ENCODE measurements at places on chromosomes 13 and 19.
A peak's percentile ranks its signal among the peaks of the same experiment; 100 is the strongest.

DNA sequence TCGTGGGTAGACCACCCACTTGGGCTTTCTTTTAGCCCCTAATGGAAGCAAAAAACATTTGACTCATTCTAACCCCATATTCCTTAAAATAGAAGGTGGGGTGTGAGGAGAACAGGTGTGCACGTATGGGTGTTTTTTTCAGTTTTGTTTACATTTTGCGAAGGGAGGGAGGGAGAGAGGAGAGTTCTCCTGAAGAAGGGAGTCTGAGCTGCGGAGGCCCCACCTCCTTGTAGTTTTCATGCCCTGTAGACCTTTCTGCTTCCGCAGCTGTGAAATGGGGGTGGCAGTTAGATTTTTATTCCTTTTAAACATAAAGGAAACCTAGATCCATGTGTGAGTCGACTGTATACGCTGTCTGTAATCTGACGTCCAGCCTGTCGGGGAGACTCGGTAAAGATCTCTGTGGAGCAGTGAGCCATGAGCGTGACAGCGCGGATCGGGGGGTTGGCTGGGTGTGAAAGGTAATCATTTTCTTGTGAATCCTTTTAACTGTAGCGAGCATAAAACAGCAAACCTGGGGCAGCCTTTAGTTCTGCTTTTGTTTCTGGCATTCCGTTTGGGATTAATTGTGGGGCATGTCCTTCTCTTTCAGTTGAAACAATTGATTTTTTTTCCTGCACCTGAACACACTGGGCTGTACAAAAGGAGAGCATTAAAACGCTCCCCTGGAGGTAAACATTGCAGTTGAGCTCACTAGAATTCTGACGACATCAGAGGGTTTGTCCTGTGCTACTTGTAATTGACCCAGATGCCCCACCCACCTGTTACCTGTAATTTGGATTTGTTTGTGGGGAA is 2.3 kb downstream of the UPF1 start:
- DNase-seq: peak; percentile 89

DNA sequence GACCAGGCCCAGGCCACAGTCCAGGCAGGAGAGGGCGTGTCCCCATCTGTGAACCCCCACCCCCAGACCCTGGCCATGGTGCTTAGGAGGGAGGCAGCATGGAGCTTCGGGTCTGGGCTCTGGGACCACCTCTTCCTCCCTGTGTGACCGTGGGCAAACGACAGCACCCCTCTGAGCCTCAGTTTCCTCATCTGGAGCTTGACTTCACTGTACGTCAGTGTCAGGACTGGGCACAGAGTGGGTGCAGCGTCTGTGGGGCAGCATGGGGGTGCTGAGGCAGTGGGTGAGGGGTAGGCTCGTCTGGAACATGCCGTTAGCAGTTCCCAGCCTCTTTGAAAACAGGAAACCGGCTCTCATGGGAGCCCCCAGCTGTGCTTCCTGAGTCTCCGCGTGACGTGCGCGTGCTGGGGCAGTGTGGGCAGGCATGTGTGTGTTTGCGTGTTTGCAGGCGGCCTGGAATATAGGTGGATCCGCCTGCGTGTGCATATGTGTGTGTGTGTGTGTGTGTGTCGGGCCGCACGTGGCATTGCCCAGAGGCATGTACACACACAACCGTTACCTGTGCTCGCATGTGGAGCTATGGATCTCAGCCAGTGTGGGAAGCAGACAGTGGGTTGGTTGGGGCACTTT is 15.8 kb downstream of the ARRDC2 start:
- DNase-seq: peak; percentile 43

DNA sequence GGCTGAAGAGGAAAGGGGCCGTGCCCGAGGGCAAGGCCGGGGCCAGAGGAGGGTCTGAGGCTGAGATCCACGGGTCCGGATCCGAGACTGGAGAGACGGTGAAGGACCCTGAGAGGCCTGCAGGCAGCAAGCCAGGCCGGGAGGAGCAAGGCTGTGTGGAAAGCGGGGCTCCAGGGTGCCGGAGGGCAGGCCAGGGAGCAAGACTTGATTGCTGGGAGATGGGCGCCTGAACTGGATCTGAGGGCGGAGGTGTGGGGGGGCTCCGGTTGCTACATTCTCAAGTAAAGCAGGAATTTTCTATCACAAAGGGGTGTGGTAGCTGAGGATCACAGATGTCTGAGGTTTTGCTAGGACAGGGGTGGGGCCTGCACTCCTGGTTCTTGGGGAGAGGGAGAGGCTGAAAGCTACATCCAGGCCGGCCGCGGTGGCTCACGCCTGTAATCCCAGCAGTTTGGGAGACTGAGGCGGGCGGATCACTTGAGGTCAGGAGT is 3.8 kb downstream of the MAMSTR start:
- no peak for DNase-seq

DNA sequence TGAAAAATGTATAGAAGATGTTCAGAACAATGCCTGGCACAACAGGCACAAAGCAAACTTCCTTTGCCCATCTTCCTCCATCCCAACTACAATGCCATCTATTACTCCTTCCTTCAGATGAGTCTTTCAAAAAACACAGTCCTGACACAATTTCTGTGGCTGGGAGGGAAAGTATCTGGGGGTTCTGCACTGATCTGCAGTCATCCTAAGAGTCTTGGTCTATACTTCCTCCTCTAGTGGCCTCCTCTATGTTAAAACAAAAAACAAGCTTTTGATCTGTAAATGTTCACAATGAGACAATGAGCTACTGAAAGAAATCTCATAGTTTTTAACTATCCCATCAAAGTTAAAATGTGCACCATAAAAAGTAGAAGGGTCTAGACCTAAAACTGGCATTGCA is 44.8 kb downstream of the USP12 start:
- DNase-seq: no peak

DNA sequence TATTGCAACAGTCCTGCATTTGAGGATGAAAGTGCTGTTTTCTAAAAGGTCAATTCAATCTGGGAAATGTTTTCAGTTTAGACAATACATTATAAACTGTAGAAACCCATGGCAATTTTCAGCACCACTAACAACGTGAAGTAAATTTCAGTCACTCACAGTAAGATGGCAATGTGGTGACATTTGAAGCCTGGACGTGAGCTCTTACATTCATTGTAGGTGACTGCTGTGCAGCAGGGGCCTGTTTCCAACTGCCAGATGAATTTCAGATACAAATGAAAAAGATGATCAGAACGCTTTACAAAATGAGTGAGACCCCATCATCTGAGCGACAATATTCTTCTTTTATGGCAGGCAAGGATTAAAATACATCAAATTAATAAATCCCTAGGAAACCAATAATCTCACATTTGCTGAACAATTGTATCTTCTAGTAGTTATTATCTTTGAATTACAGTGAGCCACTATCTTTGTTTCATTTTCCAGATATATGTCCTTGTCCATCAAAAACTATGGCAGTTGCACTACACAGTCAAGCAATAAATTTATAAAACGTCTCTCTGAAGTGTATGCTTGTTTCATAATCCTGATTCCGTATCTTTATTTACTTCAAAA is 1816.8 kb downstream of the OLFM4 start:
- peak; percentile 52 for DNase-seq

GRCh38 chr19:2494447-2495129 is 18.7 kb downstream of the GADD45B start:
- DNase-seq: peak; percentile 59

DNA sequence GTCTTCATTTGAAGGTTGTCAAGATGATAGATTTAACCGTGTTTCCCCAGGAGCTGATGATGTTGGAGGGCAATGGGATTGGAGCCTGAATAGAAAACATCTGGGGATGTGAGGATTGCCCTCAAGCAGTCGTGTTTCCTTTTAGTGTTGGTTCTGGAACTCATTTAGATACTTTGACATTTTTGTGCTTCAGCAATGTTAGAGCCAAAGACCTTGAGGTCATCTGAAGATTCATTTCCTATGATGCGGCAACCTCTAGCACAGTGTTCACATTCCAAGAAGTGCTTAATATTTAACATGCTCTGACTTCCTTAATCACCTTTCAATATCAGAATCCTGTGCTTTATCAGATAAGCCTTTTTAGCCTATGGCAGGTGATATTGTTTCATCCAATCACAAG is 82.7 kb downstream of the SLC10A2 start:
- no peak for DNase-seq

- no peak for DNase-seq
Measured at GRCh38 chr13:60881507-60881906, 484.5 kb downstream of the TDRD3 start.

DNA sequence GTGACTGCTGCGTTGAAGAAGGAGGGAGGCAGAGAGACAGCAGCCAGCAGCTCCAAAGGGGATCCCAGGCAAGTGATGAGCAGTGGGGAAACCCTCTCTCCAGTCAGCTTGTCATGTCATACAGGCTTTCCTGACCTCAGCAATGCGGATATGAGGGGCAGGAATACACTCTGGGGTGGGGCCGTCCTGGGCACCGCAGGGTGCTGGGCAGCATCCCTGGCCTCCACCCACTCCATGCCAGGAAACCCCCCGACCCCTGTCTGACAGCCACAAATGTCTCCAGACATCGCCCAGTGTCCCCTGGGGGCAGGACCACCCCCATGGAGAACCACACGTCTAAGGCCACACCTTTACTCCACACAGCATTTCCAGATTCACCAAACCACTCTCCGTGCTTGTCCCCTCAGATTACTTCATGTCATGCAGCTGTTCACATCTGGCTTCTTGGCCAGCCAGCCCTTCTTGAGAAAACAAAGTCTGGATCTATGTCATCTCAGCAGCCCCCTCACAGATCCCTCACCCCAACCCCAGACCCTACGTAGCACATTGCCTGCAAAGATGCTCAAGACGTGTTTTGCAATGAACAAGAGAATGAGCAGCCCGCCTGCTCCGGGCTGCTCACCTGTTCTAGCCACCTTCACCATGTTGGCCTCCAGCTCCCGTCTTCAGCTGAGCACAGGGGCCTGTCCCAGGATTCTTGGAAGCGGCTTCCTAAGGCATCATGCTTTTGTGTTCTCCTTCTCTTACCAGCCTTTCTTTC is 46.5 kb downstream of the RFX2 start:
- DNase-seq: no peak

DNA sequence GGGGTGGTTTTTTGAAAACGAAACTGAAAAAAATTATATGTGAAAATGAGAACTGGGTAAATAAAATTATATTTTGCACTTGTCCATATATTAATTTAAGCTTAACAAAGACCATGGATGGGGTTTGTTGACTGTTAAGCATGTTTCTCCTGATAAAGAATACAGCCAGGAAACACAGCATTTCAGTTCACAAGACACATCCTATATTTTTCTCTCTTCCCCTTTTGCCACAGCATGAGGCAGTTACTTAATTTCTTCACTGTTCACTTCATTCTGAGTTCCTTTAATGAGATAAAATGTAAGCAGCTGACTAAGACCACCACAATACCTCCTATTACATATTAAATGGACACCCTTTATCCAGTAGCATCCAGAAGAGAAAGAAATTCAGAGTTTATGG is 64.0 kb downstream of the RXFP2 start:
- no peak for DNase-seq

- DNase-seq: no peak
Measured at GRCh38 chr13:35914662-35915061, 216.5 kb downstream of the DCLK1 start.

- no peak for DNase-seq
Measured at GRCh38 chr13:30465343-30465592, 468 bp downstream of the HMGB1 start.

DNA sequence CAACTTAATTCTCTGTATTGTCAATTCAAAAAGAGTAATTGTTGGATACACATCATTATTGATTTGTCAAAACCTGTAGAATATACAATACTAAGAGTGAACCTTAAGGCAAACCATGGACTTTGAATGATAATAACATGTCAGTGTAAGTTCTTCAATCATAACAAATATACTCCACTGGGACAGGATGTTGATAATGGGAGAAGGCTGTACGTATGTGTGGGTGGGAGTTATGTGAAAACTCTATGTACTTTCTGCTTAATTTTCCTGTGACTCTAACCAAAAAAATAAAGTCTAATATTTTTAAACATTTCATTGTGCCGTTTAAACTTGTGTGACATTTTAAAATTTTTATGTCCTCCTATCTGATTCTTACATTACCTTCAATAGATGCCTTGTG is 526.7 kb downstream of the SUCLA2 start:
- DNase-seq: no peak

Measured in NCI-H1417 (cell line).